GM23338 (cell line): ENCODE measurements at places on chromosomes 1 and 21.

- DNase-seq: no peak
Observed at GRCh38 chr1:62901650-62902049, 117.7 kb downstream of the ATG4C start.

- no peak for DNase-seq
Observed at GRCh38 chr1:218475699-218476098, 130.6 kb downstream of the TGFB2 start.

- DNase-seq: no peak
Observed at GRCh38 chr1:73056826-73057225, 774.5 kb upstream of the NEGR1 start.

DNA sequence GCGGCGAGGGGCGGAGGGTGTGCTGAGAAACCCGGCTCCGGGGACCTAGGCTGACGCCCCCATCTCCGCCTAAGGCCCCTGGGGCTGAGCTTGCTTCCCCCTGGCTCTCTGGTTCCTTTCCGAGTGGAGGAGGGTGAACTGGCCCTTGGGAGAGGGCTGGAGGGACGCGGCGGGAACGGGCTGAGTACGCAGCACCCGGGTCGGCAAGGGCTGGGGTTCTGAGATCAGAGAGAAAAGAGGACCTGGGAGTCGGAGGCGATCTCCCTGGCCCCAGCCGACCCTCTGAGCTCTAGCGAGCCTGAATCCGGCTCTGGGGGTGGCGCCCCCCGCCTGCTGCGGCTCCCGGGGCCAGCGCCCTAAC is 270.8 kb downstream of the FOXD2 start:
- no peak for DNase-seq

DNA sequence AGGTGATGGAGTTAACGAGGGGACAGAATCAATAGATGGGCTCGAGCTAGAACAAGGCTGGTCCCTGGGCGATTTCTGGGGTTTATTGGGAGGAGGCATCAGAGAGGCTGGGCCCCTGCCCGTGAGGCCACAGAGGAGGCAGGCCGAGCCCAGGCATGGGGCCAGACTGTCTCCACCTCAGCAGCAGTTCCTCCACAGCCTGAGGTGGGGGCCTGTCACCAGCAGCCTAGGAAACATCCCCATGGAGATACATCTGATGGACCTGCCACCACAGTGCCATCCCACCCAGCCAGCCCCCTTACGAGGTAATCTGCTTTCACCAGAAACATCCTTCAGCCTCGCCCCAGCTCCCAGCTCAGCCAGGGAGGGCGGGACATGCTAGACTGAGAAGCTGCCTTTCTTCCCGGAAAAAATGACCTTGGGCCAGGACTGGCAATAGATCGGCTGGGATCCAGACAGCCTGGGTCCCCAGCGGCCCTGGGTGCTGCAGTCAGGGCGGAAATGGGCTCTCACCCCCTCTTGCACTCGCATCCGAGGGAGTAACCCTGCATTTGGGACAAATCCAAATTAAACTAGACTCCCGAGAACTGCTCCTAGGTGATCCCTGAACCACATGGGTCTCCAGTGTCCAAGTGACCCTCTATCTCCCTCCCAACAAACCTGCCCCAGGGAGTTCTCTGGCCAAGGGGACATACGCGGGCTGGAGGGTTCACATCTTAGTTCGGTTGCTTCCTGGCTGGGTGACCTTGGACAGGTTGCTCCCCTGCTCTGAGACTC is 10.0 kb upstream of the EPHA8 start:
- no peak for DNase-seq

GRCh38 chr1:66599899-66600737 is 66.2 kb downstream of the SGIP1 start:
- no peak for DNase-seq

- DNase-seq: no peak
Observed at GRCh38 chr1:163068716-163069115, 445 bp upstream of the RGS4 start.

DNA sequence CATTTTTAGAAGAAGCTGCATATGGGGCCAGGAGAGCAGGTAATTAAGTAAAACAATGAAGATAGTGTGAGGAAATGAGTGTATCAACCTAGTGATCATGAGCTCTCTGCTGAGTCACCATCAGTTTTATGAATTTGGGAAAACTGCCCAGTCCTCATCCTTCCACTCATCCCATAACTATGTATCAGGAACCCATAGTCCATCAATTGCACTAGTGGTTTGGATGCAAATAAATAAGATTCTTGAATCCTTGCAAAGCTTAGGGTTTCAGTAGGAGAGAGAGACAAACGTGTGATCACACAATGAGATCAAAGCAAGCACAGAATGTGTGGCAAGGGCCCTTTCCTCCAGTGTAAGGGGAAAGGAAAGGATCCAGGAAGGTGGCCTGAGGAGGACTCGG is 145.6 kb downstream of the ZZZ3 start:
- no peak for DNase-seq

DNA sequence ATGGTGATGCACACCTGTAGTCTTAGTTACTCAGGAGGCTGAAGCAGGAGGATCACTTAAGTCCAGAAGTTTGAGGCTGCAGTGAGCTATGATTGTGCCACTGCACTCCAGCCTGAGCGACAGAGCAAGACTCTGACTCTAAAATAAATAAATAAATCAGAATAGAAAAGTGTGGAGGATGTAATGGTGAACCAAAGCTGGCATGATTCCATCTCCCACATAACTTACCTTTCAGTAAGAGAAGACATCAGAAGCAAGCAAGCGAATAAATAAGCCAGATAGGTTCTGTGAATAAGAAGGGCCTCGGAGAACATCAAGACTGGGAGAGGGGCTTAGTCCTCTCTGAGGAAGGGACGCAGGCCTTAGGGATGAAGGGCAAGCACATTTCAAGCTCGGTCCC is 59.5 kb downstream of the TOMM20 start:
- no peak for DNase-seq

DNA sequence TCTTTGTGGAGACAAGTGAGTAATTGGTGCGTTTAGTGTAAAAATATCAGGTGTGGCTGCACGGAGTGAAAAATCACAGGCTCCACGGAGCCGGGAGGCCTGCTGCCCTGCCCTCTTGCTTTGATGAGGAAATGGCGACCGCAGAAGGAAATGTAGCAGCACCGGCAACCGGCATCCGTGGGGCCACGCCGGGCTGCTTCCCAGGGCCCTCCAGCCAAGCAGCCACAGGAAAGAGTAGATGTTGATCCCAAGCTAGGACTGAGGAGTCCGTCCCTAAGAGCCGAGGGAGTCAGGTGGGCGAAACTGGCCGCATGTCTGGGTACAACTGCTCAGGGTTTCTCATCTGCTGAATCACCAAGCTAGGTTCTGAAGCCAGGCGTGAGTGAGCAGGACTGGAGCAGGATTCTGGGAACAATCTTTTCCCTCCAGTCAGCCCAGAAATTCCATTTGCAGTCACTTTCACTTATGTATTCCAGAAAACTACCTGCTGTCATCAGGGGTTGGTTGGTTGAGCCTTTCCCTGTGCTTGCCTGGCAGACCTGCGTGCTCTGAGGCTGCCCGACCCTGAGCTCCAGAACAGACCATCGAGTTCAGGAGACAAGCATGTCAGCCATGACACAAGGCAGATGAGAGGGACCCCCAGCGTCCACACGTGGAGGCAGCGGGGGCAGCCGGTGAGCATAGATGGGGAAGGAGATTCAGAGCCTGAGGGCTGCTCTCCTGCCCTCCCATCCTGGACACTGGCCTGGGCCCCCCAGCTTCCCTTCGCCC is 5.8 kb upstream of the ITGB2 start:
- DNase-seq: no peak

DNA sequence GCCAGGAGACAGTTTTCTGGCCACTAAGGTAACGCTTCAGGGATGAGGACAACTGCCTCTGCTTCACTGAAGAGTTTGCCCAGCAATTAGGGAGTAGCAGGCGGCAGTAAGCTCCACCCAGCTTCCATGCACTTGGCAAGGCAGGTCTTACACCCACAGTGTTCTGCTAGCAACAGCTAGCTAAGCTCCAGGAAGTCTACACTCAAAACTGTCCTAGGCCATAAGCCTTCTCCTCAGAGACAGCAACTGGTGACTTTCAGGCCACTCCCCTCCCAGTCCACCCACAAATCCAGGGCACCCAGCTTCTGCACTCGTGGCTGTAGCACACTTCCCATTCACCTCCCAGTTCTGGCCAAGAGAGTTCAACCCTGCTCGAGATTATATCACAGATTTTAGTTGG is 47.3 kb downstream of the KMO start:
- DNase-seq: no peak

DNA sequence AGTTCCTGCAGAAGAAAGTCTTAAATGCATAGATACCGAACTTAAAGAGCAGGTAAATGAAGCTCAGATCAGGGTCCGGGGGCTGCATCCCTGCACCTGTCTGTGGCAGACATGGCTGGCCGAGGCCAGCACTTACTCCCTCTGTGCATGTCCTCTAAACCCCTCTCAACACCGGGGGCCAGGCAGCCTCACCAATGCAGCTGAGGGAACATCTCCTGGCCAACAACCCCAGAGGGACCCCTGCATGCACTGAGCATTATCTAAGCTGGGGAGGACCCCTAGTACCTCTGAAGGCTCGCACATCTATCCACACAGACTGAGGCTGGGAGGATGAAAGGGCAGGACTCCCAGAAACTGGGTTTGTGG is 18.4 kb downstream of the TTC34 start:
- DNase-seq: no peak

GRCh38 chr1:14741532-14741931 is 143.0 kb downstream of the KAZN start:
- DNase-seq: no peak

DNA sequence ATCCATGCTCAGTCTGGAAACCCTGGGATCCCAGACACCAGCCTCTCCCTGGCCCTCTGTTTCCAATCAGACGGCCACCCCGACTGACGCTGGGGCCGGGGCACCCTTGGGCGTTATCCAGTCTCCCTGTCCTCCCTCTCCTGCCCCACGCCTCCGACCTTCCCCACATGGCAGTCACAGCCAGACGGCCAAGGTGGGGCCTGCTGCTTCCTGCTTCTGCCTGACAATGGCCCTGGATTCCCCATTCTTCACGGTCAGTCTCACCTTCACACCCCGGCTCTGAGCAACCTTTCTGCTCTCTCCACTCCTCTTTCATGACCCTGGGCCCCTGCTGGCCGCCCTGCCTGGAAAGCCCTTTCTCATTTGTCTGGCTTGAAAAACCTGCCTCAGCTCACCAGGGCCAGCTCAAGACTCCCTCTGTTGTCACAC is 6.6 kb downstream of the GNG4 start:
- DNase-seq: peak; percentile 69

DNA sequence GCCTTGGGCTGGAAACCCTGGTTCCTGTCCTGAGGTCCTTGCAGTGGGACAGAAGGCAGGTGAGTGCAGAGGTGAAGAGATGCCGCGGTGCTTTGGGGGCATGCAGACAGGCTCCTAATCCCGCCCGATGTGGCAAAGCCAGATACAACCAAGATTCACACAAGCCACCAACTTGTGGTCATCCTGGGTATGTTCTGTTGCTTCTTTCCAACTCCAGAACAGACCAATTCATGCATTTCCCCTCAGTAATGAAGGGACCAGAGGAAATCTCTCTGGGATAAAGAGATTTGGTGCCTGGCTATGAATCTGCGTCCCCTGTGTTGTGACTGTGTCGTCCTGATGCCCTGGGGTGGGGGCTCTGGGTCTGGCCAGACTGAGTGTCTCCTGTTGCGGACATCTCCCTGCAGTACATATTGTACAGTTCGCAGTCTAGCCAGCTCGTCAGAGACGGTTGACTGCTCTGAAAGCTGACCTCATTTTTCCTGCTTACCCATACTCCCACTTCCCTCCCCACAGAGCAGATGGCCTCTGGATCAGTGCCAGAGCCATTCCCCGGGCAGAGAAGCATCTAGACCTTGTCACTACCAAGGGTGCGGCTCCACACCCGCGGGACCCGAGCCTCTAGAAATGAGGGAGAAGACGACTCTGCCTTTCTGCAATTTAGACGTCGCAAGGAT is 216.3 kb downstream of the KIF26B start:
- DNase-seq: no peak

DNA sequence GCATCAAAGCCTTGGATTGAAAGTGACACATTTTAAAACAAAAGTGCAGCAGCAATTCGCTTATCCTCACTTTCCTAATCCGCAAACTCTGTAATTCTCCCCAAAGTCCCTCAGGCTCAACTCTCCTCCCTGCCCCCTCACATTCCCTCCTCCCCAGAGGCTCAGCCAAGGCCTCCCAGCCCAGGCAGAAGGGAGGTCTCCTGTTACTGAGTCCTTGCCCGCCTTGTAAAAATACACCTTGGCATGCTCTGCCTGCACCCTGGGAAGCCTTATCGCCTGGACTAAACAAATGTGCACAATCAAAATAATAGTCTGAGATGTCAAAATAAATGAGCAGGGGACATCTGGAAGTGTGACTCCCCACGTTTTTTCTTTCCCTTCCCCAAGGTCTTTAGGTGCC is 109.7 kb downstream of the PLXNA2 start:
- peak; percentile 35 for DNase-seq

DNA sequence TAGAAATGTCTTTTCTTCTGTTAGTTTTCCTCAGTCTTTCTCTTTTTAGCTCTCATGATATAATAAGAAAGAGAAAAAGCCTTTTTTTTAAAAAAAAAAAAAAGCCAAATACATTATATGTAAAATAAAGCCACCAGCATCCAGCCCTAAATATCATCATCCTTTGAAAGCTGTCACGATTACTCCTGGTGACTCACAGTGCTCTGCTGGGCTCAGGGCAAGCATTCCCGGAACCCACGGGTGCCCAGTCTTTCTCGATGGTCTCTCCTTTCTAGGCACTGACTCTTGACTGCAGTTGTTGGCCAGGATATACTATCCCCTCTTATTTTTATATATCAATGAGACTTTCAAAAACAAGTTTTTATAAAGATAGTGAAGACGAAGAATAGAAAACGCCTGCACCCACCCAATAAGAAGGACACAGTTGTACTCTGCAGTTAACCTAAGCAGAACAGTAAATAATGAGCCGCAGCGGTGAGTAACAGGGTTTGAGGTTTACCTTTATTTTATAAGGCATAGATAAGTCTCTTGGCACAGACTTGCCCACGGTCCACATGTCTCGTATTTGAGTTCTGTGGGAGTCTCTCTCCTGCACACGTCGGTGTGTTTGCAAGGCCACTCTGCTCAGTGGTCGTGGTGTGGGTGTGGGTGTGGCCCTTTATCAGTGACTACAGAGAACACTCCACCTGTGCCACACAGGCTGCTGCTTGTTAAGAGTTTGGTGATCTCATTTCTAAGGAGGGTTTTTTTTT is 15.7 kb upstream of the MX2 start:
- no peak for DNase-seq

- DNase-seq: no peak
Observed at GRCh38 chr1:29786195-29786594, 549.9 kb downstream of the PTPRU start.

- DNase-seq: no peak
Observed at GRCh38 chr1:90198616-90199332, 203.9 kb downstream of the ZNF326 start.

- peak; percentile 24 for DNase-seq
Observed at GRCh38 chr1:193408782-193409293, 222.4 kb upstream of the B3GALT2 start.
